Stimulated activated memory B cell treated with anti-CD40 and anti-IgM and Interleukin-4, amounts not matched to agents 10 μg/mL and 1 μg/mL and 100 μg/mL, for 72 hours (primary cell): ENCODE measurements at places on chromosomes 13 and 19.
A peak's percentile ranks its signal among the peaks of the same experiment; 100 is the strongest.

- H3K4me3 ChIP-seq, result peak within 1 kb of the TSS; percentile 90
- H3K4me1 ChIP-seq, result peaks cover 85% of the 10 kb centered on the region
- H3K27me3 ChIP-seq, result no peaks in the 10 kb centered on the region
- H3K36me3 ChIP-seq, result peaks cover 51% of the 10 kb centered on the region
- H3K27ac ChIP-seq, result peak within 1 kb of the TSS; percentile 95
- peak; percentile 44 for ATAC-seq
These were observed at the start of gene CD37 for GRCh38 chr19:49335071-49335783. Gene CD37 (plus strand): TSS chr19:49335406. CDS start chr19:49335541, 135 bp downstream.

DNA sequence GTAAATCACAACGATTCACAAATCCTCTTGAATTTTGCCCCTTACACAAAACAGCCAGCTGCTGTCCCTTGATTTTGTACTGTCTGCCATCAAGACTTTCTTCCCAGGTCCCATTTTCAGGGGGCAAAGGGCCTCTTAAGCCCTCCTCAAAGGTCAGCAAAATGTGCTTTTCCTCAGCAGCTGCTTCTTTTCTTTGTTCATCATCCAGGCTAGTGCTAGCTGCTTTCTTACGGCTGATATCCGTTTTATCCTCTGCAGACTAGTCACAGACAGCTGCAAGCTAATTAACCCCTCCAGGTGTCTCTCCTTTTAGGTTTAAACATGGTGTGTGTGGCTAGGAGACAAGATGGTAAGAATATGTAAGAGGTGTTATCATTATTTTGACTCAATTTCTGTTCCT, 90.9 kb downstream of the NALCN start:
- H3K4me3 ChIP-seq, result no peak overlapping the region
- no peak overlapping the region for H3K27ac ChIP-seq
- no peak for ATAC-seq

- H3K27me3 ChIP-seq, result no peaks in the 10 kb centered on the region
- no peaks in the 10 kb centered on the region for H3K36me3 ChIP-seq
- no peak overlapping the region for H3K27ac ChIP-seq
- peaks cover 33% of the 10 kb centered on the region for H3K4me1 ChIP-seq
- H3K4me3 ChIP-seq, result no peak overlapping the region
These were observed 64.5 kb upstream of the MED4 start for GRCh38 chr13:48159401-48159800.

DNA sequence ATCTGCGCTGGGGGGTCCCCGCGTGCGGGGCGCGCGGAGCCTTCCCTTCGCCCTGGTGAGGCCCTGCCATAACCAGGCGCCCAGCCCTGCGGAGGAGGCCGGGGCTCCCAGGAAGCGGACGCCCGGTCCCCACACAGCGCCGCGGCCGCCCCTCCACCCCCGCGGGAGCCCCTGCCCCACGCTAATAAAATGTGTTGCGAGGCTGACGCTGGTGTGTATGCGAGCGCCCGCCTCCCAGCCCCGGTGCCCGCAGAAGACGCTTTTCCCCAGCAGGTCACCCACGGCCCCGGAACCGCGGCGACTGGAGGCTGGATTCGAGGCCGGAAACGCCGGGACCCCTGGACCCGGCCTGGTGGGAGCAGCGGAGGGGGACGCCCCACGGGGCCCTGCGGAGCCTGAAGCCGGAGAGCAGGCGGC, 12.1 kb upstream of the CDC34 start:
- H3K27ac ChIP-seq, result no peak overlapping the region
- H3K36me3 ChIP-seq, result peaks cover 5% of the 10 kb centered on the region
- peak; percentile 59 for ATAC-seq
- peaks cover 8% of the 10 kb centered on the region for H3K27me3 ChIP-seq

DNA sequence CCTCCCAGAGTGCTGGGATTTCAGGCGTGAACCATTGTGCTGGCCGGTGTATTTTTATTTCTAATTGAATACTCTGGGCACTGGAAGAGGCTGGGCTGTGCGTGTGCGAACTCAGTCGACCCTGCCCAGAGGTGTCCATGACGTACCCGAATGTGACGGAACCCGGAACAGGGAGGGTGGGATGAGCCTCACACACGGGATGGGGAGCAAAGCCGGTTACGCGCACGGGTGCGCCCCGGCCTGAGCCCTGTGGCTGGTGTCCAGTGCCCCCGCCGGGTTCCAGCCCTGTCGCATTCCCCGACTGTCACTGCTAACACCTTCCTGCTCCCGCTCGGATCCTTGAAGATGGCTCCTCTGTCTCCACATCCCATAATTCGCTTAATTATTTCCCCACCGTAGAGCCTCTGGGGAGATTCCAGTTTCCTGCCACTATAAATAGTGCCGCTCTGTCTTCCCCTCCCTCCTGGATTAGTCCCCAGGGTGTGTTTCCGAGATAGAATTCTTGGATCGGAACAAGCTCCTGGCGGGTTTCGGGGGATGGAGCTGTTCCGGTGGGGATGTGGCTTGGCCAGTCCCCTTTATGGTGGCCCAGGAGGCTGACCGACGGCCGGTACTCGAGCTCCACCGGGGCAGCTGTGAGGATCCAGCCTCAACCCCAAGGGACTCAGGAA, 22.0 kb downstream of the SBNO2 start:
- no peaks in the 10 kb centered on the region for H3K27me3 ChIP-seq
- H3K36me3 ChIP-seq, result peaks cover 23% of the 10 kb centered on the region
- no peaks in the 10 kb centered on the region for H3K4me1 ChIP-seq
- no peak overlapping the region for H3K27ac ChIP-seq

DNA sequence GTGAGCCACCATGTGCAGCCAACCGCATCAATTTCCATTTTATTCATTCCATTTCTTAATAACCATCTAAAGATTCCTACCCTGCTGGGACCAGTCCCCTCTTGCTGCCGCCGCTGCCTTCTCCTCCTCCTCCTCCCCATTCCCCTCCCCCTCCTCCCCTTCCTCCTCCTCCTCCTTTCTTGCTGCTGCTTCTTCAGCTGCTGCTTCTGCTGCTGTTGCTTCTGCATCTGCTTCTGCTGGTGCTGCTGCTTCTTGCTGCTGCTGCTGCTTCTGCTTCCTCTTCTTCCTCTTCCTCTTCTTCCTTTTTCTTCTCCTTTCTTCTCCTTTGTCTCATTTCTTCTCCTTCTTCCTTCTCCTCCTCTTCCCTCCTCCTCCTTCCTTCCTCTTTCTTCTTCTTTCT, 20.0 kb upstream of the SPRYD7 start:
- no peak for ATAC-seq
- H3K27me3 ChIP-seq, result no peaks in the 10 kb centered on the region
- no peak overlapping the region for H3K4me3 ChIP-seq

DNA sequence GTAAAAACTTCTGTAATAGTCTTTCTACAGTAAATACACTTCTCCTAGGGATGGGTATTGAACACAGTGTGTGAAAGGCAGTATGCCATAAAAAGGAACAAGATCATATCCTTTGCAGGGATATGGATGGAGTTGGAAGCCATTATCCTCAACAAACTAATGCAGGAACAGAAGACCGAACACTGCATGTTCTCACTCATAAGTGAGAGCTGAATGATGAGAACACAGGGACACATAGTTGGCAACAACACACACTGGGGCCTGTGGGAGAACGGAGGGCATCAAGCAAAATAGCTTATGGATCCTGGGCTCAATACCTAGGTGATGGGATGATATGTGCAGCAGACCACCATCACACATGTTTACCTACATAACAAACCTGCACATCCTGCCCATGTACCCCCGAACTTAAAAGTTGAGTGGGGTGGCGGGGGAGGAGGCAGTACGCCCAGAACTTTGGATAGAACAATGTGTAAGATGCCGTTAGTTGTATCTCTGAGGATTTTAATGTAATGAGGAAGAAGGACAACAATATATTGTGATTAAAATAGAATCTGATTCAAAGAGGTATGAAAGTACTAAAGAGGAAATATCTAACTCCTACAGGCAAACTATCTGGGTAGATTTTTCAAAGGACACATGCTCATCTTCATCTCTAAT, 183.2 kb downstream of the NDFIP2 start:
- peaks cover 13% of the 10 kb centered on the region for H3K27me3 ChIP-seq
- ATAC-seq, result no peak
- no peaks in the 10 kb centered on the region for H3K36me3 ChIP-seq
- H3K27ac ChIP-seq, result no peak overlapping the region
- H3K4me1 ChIP-seq, result no peaks in the 10 kb centered on the region

DNA sequence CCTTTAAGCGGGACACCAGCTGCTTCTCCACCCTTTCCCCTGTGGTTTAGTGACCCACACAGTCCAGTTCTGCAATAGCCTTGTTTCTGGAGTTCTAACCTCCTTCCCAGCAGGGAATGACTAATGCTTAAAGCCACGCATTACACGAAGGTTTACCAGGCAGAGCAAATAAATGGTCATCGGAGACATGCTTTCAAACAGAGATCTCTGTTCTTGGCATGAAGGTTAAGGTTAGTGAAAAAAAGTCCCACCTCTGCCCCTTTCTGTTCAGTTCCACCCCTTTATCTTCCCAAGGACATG, 25.3 kb upstream of the MEDAG start:
- no peak overlapping the region for H3K4me3 ChIP-seq
- no peaks in the 10 kb centered on the region for H3K4me1 ChIP-seq
- no peaks in the 10 kb centered on the region for H3K36me3 ChIP-seq
- no peak for ATAC-seq

DNA sequence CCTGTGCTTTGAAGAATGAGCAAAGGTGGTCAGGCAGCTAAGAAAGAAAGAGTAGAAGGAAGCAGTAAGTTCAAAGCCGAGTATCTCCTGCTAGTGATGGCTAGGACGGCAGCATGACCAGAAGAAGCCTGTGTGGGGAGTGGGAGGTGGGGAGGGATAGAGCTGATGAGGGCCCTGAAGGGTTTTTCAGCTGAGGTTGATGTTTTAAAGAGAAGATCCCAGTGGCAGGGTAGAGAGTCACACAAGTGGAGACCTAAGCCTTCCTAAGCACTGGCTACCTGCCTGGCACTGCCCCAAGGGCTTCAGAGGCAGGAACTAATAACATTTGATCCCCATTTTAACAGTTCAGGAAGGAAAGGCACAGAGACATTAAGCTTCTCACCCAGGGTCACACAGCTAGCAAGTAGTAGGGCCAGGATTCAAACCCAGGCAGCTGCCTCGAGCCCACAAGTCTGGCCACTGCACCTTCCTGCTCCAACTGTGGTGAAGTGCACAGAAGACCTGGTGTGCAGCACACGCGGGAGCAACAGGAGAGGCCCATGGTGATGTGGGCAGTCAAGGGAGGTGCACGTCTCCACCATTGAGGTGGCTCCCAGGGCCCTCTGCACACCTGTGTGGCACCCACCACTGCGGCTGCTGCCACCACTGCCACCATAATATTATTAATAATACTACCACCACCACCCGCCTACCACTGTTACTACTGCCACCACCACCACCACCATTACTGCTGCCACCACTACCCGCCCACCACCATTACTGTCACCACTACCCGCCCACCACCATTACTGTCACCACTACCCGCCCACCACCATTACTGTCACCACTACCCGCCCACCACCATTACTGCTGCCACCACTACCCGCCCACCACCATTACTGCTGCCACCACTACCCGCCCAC, 22.1 kb downstream of the CUL4A start:
- no peaks in the 10 kb centered on the region for H3K27me3 ChIP-seq
- peaks cover 84% of the 10 kb centered on the region for H3K36me3 ChIP-seq
- no peak for ATAC-seq
- H3K27ac ChIP-seq, result no peak overlapping the region
- no peaks in the 10 kb centered on the region for H3K4me1 ChIP-seq

DNA sequence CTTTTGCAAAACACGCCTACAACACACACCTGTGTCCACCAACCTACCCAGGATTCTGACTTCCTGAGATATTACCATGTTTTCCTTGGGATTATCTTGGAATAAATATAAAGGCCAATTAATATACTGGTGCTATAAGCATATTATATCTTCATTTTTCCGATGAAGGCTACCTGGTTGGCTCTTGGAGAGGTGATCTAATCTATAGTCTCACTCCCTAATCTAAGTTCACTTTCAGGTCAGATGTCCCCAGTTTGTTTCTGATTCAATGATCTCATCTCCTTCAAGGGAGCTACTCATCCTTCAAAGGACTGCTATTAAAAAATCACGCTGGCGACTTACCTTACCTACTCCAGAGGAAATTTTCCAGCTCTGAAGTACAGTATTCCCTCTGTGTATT, 517.5 kb downstream of the KLF5 start:
- no peak for ATAC-seq
- H3K27ac ChIP-seq, result no peak overlapping the region
- H3K4me3 ChIP-seq, result no peak overlapping the region
- H3K27me3 ChIP-seq, result no peaks in the 10 kb centered on the region
- no peaks in the 10 kb centered on the region for H3K36me3 ChIP-seq

GRCh38 chr19:46975925-46976782, 43.5 kb upstream of the NPAS1 start:
- no peak overlapping the region for H3K4me3 ChIP-seq
- peaks cover 25% of the 10 kb centered on the region for H3K4me1 ChIP-seq
- ATAC-seq, result no peak
- no peak overlapping the region for H3K27ac ChIP-seq
- peaks cover 8% of the 10 kb centered on the region for H3K36me3 ChIP-seq

GRCh38 chr13:20702915-20703779, at the start of gene IL17D:
Gene IL17D (plus strand): TSS chr13:20703699. CDS start chr13:20704002, 303 bp downstream.
- H3K27me3 ChIP-seq, result peaks cover 21% of the 10 kb centered on the region
- peaks cover 8% of the 10 kb centered on the region for H3K4me1 ChIP-seq
- H3K36me3 ChIP-seq, result no peaks in the 10 kb centered on the region
- peak within 1 kb of the TSS; percentile 97 for H3K4me3 ChIP-seq
- H3K27ac ChIP-seq, result peak within 1 kb of the TSS; percentile 83

DNA sequence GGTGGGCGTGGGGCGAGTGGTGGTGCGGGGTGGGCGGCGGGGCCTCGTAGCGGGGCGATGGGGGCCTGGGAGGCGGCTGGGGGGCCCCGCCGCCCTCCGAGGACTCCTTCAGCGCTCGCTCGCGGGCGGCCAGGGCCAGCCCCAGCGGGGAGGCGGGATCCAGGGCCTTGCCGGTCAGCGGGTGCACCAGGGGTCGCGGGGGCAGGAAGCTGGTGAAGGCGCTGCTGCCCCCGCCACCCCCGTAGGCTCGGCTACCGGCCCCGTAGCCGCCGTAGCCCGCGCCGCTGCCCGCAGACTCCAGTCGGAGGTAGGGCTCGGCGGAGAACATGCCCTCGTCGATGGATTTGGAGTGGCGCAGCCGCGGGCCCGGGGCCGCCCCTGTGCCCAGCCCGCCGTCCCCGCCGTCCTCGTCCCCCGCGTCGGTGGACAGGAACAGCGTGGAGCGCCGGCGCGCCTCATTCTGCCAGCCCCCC, 18.6 kb downstream of the C19orf81 start:
- H3K27ac ChIP-seq, result no peak overlapping the region
- H3K4me3 ChIP-seq, result no peak overlapping the region
- H3K36me3 ChIP-seq, result no peaks in the 10 kb centered on the region

GRCh38 chr19:32337084-32337808, 8.2 kb upstream of the ZNF507 start:
- ATAC-seq, result no peak
- no peaks in the 10 kb centered on the region for H3K4me1 ChIP-seq
- no peaks in the 10 kb centered on the region for H3K36me3 ChIP-seq
- peaks cover 10% of the 10 kb centered on the region for H3K27me3 ChIP-seq
- H3K27ac ChIP-seq, result no peak overlapping the region
- no peak overlapping the region for H3K4me3 ChIP-seq

DNA sequence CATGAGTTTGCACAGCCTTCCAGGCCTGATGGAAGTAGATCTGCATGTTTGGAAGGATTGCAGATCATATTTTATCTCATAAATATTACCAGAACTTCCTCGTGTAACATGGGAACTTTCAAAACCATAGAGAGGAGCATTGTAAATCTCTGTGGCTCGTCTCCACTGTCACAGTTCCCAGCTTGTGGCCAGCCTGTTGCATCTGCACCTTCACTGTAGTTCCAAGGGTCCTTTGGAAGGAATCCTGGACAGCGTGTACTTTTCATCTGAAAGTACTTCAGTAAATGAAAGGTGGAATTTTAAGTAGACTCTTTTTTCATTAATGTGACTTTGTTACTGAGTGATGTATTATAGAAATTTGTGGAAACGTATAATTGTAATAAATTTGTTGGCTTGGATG, 105.4 kb downstream of the ATP11A start:
- H3K4me1 ChIP-seq, result peaks cover 6% of the 10 kb centered on the region
- H3K36me3 ChIP-seq, result peaks cover 58% of the 10 kb centered on the region
- H3K27me3 ChIP-seq, result no peaks in the 10 kb centered on the region
- no peak overlapping the region for H3K4me3 ChIP-seq
- H3K27ac ChIP-seq, result no peak overlapping the region
